ENCODE measurements at places on chromosomes 7 and 10.

GRCh38 chr7:29457141-29457561 lies 106.5 kb upstream of the PRR15 start:
- DNase-seq: no peak

DNA sequence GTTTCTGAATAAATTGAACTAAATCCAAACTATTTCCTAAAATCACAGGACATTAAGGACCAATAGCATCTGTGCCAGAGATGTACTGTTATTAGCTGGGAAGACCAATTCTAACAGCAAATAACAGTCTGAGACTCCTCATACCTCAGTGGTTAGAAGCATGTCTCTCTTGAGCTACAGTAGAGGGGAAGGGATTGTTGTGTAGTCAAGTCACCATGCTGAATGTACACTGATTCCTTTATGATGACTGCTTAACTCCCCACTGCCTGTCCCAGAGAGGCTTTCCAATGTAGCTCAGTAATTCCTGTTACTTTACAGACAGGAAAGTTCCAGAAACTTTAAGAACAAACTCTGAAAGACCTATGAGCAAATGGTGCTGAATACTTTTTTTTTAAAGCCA lies 13.9 kb downstream of the MEST start:
- DNase-seq: no peak

DNA sequence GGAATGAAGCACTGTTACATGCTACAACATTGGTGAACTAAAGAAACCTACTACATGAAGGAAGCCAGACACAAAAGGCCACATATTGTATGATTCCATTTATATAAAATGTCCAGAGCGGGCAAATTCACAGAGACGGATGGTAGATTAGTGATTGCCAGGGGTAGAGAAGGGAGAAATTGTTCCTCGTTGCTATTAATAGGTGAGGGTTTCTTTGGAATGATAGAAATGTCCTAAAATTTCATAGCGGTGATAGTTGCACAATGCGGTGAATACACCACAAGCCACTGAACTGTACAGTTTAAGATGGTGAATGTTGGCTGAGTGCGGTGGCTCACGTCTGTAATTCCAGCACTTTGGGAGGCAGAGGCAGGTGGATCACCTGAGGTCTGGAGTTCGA lies 29.0 kb downstream of the DENND2A start:
- DNase-seq: no peak

DNA sequence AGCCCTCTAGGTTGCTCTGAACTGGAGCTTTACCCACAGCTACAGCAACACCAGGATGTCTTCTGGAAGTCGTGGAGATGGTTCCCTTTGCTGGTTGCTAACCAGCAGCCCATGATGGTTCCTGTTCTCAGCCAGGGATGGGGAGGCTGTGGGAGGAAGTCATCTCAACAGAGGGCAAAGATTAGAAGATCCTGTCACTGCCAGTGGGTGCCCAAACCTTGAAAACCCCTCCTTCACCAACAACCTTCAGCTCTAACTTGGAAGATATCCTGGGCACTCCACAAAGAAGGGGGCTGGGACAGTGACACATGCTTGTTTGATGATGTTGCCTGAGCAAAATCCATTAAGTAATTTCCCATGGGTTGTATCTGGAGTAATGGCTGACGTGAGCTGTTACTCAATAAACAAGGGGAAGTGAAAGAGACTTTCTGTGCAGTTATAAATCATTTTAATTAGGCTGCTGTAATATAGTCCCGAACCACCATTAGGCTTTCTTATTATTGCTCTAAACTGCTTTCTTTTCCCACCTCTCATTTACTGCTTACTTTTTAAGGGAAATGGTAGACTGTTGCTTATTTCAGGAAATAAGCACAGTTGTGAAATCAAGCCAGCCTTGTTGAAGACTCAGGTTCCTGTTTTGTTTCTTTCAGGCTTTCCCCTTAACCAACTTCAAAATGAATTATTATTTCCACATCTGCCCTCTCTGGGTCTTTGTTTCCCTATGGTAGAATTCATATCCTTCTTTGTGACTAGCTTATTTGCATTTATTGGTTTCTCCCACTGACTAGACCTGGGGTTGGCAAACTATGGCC lies 124.8 kb downstream of the PPP1R17 start:
- DNase-seq: no peak

DNA sequence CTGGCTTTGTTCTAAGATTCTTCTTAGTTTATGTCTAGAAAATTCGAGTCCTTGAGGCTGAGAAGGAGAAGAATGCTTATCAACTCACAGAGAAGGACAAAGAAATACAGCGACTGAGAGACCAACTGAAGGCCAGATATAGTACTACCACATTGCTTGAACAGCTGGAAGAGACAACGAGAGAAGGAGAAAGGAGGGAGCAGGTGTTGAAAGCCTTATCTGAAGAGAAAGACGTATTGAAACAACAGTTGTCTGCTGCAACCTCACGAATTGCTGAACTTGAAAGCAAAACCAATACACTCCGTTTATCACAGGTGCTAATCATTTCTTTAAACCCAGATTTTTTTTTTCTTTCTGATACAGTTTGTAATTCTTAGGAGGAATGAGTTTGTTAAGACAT lies 6.7 kb downstream of the CEP55 start:
- no peak for DNase-seq

DNA sequence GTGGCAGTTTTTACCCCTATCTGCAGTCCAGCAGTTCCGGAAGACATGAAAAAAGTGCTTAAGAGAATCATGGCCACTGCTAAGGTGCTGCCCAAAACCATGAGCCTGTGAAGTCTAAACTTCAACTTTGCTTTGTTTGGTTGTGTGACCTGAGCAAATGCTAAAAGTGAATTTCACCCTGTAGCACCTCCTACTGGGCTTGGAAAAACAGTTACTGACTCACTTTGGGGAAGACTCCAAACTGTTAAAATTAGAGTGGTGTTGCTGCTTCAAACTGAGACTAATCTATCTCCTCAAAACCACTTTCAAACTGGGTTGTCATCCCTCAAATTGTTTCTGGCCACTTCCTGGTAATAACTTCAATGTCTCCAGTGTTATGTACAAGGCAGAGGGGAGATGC lies 21.3 kb downstream of the MKX start:
- no peak for DNase-seq

DNA sequence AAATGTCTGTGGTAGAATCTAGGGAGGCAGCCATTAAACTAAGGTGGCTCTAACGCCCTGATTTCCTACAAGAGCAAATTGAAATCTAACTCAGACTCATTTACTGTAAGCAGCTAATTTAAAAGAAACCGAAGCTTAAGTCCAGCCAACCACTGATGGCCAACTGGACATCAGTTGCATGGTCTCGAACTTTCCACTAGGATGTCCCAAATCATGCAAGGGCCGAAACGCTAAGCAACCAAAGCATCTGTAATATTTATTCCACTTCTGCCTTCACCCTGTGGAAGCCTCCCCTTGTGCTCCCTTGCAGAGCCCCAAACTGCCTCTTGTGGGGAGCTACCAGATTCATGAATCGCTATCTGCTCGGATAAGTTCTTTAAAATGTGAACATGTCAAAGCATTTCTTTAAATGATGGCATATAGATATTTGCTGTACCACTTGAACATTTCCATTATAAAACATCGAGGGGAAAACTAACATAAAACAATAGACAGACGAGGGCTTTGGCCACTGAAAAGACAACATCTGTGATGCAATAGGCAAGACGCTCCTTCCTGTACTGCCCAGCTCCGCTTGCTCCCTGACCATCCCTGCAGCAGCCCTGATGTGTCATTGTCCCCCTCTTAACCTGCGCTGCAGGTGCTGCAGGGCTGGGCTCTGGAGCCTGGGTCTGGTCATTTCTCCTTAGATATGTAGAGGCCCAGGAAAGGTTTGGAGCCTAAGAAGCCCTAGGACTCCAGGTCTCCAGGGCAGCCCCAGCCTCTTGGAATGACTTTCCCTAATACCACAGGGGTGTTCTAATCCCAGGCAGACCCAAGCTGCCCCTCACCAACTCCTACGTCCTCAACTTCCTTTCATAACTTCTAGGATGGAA lies 2.9 kb upstream of the RBP3 start:
- DNase-seq: no peak

- no peak for DNase-seq
Measured at GRCh38 chr7:116572036-116572435, 47.2 kb downstream of the CAV1 start.

GRCh38 chr10:118017071-118017740 lies 29.5 kb downstream of the RAB11FIP2 start:
- DNase-seq: no peak

GRCh38 chr7:22219739-22220493 lies 137.0 kb downstream of the RAPGEF5 start:
- DNase-seq: no peak

GRCh38 chr10:70593513-70593890 lies 9.0 kb downstream of the PRF1 start:
- DNase-seq: no peak

- DNase-seq: no peak
Measured at GRCh38 chr7:15407910-15408309, 153.9 kb downstream of the AGMO start.

- DNase-seq: no peak
Measured at GRCh38 chr10:75009426-75009825, 102.0 kb upstream of the SAMD8 start.

DNA sequence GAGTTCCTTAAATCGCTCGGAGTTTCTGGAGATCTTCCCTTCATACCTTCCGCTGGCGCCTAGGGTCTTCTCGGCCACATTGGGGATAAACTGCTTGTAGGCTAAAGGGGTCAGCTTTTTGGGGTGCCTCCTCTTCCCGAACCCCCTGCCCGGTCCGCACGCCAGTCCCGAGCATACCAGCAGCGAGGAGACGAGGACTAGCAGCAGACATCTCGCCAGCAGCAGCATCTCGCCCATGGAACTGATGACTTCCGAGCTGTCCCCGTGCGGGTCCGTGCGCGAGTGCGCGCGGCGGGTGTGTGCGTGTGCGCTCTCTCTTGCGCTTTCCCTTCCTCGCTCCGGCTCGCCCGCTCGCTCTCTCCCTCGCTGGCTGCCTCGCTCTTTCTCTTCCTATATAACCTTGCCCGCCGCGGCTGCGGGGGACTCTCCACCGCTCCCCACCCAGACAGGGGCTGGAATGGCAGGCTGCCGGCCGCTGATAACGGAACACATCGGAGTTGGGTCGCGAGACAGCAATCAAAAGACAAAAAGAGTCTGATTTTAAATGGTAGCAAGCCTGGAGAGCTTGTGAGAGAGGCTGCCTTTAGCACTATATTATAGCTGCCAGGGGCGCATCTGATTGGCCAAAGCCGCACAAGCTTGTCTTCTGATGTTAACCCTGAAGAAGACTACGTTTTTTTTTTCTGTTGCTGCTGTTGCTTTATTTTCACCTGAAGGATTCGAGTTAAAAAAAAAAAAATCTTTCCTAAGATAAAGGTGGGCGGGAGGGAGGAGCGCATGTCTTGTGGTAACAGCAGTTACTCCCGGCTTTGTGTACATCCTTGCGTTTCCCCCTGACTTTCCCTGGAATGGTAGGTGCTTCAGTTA lies at the start of gene SHH:
Gene SHH, minus strand, starts transcription at position 569 of the 867 bp plus-strand sequence. Its CDS starts 341 bp downstream, at position 228.
- no peak for DNase-seq

GRCh38 chr7:28702171-28702570 lies 256.0 kb downstream of the TRIL start:
- no peak for DNase-seq

GRCh38 chr10:110751850-110752249 lies 107.7 kb downstream of the RBM20 start:
- peak; percentile 43 for DNase-seq

DNA sequence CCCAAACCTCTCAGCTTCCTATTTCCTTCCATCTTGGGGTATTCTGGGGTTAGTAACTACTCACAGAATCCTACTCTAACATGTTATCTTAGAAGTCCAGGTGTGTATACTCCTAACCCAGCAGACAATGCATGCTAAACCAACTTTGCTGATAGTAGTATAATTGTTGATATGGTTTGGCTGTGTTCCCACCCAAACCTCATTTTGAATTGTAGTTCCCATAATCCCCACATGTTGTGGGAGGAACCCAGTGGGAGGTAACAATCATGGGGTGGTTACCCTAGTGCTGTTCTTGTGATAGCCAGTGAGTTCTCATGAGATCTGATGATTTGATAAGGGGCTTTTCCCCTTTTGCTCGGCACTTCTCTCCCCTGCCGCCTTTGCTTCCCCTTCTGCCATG lies 135.1 kb downstream of the CHRM2 start:
- DNase-seq: no peak

GRCh38 chr10:119658274-119658673 lies 7.1 kb downstream of the BAG3 start:
- peak; percentile 43 for DNase-seq

DNA sequence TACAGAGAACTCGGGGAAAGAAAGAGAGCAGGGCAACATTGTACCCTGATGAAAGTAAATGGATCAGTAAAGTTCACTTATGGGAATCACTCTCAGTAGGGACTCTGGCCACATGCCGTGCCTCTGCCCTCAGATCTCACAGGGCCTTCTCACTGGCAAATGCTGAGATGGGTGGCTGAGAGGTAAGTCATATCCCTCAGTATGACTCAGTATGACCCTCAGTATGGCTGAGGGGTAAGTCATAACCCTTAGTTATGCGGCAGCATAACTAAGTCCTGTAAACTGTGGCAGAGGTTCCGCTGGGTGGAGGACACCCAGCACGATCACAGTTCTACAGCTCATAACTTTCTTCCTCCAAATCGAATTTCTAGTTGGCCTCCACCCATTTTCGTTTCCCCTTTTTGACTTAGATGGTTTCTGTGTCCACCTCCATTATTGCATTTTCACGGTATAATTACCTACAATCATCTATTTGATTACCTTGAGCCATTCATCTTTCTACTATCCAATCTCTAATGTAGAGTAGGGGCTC lies 26.5 kb upstream of the WNT16 start:
- DNase-seq: no peak

- no peak for DNase-seq
Measured at GRCh38 chr10:86480571-86480970, 41.0 kb downstream of the WAPL start.

DNA sequence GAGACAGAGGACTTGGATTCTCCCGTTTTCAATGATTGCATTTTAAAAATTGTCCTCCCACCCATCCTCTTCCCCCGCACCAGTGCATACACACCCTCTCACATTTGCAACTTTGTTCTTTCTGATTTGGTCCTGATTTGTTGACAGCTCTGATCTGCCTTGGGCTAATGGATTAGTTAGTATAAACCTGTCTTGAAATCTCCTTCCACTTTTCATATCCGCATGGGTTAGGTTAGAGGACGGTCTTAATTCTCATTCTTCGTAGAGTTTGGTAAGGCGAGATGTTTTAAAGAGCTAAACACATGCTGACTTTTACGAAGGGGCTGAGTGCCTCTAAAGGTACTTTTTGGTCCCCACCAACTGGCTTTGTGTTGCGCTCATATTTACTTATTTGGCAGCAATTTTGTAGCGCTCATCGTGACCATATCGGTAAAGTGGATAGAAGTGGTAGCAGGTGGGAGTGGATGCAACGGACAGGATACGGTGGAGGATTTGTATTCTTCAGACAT lies 1.1 kb downstream of the AHR start:
- DNase-seq: peak; percentile 34

- no peak for DNase-seq
Measured at GRCh38 chr7:133629701-133630100, 376.8 kb downstream of the EXOC4 start.

- no peak for DNase-seq
Measured at GRCh38 chr10:60760711-60761210, 17.5 kb upstream of the CDK1 start.

GRCh38 chr10:107476408-107476807 lies 311.9 kb upstream of the SORCS1 start:
- DNase-seq: no peak

- no peak for DNase-seq
Measured at GRCh38 chr10:99382176-99382575, 48.2 kb downstream of the GOT1 start.

GRCh38 chr7:19262826-19263225 lies 117.6 kb upstream of the FERD3L start:
- DNase-seq: no peak

- no peak for DNase-seq
Measured at GRCh38 chr7:107041097-107041496, 3.4 kb upstream of the PRKAR2B start.

- DNase-seq: peak; percentile 68
Measured at GRCh38 chr7:42227936-42228591, 8.9 kb downstream of the GLI3 start.
